CD4-positive, alpha-beta T cell treated with Interleukin-21 for 1 hour (primary cell): ENCODE measurements at places on chromosomes 11 and 22.

- DNase-seq, result no peak
These were observed 55.0 kb downstream of the POLD3 start for GRCh38 chr11:74647404-74647803.

- DNase-seq, result no peak
These were observed 56.2 kb downstream of the CYP2R1 start for GRCh38 chr11:14835496-14836492.

- DNase-seq, result peak; percentile 19
These were observed 1.9 kb downstream of the FBXO7 start for GRCh38 chr22:32476281-32477195.

- no peak for DNase-seq
These were observed 97.1 kb upstream of the PARVA start for GRCh38 chr11:12280199-12280837.
